ENCODE measurements at places on chromosomes 16 and 17.

DNA sequence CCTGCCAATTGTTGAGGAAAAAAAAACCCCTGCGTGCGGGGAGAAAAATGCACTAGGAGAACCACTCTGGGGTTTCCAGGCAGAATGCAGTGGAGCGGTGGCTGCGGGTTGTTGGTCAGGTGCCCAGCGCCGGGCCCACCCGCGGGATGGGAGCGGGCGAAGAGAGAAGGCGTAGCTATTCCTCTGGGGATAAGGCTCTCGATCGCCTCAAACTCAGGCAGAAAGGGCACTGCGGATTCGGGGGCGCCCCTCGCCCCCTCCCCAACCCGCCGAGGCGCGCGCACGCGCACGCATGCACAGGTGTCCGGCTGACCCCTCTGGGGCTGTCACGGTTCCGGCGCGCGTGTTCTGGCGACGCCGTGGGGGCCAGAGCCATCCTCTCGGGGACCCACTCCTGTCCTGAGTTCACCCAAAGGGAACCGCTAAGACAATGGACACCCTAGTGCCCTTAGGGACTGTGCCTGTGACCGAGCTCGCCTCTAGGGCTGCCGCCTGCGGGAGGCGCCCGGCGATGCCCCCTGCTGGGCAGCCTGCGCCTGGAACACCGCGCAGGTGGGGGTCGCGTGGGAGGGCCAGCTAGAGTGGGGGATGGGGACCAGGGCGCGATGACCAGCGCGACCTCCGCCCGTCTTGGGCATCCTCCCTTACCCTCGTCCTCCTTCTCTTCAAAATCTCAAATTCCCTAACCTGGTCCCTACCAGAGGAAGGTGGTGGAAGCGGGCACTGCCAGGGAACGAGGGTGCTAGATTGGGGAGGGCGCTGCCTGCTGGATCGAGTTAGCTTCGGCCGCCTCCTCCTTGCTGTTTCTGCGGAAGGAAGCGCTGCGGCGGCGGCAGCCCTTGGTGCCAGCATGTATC, 14.4 kb upstream of the CBX8 start:
- peak; percentile 17 for DNase-seq

DNA sequence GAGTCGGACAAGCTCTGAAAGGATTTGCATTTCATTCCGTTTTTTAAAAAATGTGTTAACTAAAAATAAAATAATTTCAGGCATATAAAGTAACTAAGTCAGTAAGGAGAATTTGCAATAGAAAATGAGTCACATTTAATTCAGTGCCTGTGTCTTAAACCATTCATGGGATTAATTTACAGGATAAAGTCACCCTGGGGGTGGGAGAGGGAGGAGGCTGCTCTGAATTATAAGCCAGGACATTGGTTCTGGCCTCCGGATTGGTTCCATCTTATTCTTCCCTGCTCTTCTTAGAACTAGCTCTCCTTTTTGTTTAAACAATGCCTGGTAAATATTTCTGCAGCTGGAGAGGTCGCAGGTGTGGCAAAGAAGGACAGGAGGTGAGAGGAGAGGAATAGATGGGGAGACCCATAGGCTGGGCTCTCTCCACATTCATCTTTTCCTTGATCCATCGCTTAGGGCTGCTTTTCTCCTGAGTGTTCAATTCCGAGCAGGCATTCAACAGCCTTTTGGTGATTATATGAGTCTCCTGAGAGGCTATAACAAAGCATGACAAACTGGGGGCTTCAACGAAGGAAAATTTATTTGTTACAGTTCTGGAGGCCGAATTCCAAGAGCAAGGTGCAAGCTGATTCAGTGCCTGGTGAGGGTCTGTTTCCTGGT, 319.2 kb downstream of the PHKB start:
- no peak for DNase-seq

DNA sequence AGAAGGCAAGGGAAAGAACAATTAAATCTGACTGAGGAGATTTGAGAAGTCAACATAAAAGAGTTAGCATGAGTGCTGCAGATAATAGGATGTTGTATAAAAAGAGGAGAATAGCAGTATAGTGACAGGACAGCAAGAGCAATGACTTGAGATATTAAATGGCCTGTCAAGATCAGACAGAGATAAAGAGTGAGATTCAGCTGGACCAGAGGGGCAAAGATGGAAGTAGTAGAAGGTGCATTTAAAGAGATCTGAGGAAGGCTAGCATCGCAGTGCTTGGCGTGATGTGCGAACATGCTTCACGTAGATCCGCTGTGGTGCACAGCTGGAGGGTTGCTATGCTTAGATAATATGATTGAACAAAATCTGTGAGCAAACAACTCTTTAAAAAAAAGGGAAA, 1422.6 kb upstream of the CDH8 start:
- DNase-seq: no peak

DNA sequence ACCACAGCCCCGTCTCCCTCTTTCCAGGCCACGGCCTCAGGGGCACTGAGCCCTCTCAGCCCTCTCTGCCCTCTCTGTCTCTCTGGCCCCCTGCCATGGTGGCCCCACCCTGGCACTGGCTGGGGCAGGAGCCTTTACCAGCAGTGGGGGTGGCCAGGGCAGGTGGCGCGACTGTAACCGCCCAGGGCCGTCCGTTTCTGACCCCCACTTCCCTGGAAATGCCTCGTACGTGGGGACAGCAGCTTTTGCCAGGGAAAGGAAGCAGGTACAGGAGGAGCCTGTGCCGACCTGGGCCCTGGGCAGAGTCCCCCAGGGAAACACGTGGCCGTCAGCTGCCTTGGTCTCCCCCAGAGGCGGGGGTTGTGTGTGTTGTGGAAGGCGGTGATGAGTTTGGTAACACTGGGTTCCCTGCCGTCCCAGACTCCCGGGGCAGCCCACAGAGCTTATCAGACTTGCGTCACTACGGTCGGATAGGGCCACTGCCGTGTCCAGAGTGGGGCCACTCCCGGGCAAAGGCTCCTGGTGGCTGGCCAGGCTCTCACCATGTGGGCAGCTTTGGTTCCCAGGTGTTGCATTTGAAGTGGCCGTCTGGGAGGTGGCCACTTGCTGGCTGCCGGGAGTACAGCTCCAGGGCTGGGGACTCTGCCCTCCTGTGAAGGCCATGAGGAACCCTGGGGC, 249.3 kb upstream of the CIBAR2 start:
- no peak for DNase-seq

- no peak for DNase-seq
Observed at GRCh38 chr16:3980253-3981111, 100.0 kb upstream of the CREBBP start.

GRCh38 chr17:27462714-27463113, 6.5 kb downstream of the KSR1 start:
- DNase-seq: no peak

DNA sequence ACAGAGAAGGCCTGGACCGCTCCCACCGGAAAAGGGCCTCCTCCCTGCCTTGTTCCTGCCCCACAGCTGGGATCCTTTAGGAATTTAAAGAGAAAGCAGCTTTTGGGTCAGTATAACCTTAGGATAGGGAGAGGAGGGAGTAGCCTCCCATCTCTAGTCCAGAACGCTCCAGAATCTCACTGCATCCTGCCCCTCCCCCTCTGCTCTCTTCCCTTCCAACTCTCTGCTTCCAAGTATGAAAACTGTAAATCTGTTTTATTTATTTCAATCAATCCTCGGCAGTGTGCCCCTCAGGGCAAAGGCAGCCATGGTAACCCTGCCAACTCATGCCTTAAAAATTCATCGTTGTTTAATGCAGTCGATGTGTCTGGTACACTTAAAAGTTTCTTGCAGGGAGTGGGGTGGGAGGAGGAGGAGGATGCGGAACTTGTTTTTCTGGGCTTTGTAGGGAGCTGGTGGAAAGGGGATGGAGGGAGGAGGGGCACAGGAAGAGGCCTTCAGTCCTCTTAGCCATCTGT, 21.2 kb upstream of the MTSS2 start:
- no peak for DNase-seq

DNA sequence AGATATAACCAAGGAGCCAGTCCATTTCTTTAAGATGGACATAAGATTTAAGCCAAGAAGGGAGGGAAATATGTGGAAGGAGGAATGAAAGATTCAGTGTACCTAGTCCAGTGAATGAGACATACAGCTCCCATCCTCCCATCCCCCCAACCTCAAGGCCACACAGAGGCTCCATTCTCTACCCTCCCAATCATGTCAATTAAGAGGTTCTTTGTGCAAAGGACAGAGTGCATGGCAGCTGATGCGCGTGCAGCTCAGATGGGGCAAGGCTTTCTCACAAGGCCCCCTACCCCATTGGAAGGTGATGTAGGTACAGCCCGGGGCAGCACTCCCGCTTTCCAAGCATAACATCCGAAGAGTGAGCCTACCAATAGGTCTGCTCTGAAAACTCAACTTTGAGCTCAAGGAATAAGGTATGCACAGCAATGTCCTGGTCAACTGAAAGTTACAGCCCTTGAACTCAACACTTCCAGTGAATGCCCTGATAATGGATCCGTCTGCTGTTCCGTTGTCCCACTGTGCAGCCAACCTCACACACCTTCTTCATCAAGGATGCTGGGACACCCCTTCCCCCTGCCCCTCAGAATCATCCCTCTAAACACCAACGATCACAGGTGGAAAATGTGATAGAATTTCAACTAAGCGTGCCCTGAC, 458.1 kb downstream of the SOX9 start:
- no peak for DNase-seq

GRCh38 chr16:1094124-1094479, 1.9 kb downstream of the C1QTNF8 start:
- no peak for DNase-seq

- no peak for DNase-seq
Observed at GRCh38 chr16:88979353-88980015, 2.5 kb upstream of the CBFA2T3 start.

DNA sequence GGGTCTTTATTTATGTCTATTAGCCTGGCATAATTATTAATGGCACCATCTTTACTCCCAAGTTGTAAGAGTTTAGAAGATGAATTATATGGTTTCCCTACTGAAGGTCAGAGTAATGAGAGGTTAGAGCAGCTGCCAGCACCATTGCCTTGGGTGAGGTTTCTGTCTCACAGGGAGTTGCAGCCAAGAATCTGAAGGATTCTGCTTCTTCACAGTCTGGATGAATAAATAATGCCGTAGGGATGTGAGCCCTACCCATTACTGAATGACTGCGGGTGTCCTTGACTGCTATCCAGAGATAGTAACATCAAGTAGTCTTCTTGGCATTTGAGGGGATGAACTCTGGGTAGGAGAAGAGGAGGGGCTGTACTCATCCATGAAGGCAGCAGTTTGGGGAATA, 52.8 kb upstream of the SMIM36 start:
- no peak for DNase-seq

DNA sequence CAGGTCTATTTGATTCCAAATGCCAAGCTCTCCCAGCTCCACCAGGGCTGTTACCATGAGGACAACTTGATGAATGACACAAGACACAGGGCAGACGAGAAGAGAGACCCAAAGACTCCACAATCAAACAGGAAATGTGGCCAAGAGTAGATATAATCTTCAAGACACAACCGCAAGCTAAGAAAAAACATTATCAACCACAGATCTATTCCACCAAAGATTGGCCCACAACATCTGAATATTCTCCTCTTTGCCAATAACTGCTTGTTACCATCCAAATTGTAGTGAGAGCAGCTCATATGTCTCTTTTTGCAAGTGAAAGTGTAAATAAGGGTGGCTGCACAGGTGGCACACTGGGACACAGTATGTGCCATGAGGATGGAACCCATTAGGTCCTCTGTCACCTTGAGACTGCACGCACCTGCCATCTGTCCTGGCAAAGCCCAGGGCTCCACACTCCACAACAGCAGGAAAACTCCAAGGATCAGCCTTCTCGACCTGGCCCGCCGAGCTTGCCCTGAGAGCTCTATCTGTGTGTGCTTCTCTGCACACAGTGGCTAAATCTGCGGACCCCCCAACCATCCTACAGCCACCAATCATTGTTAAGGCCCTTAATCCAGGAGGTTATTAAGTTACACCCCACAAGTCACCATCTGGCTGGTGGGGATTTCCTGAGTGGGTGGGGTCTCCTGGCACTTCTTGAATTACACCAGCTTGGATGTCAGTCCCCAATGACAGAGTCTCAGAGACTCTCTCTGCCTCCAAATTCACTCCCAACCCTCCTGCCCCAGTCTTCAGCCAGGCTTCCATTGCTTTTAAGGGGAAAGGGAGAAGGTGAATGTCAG, 50.5 kb downstream of the DYNLRB2 start:
- no peak for DNase-seq

- DNase-seq: no peak
Observed at GRCh38 chr17:58415371-58416055, 1.8 kb downstream of the RNF43 start.

GRCh38 chr17:57988301-57989250, 522 bp upstream of the VEZF1 start:
- DNase-seq: peak; percentile 85

GRCh38 chr16:728131-728889, 1.4 kb downstream of the HAGHL start:
- peak; percentile 47 for DNase-seq

DNA sequence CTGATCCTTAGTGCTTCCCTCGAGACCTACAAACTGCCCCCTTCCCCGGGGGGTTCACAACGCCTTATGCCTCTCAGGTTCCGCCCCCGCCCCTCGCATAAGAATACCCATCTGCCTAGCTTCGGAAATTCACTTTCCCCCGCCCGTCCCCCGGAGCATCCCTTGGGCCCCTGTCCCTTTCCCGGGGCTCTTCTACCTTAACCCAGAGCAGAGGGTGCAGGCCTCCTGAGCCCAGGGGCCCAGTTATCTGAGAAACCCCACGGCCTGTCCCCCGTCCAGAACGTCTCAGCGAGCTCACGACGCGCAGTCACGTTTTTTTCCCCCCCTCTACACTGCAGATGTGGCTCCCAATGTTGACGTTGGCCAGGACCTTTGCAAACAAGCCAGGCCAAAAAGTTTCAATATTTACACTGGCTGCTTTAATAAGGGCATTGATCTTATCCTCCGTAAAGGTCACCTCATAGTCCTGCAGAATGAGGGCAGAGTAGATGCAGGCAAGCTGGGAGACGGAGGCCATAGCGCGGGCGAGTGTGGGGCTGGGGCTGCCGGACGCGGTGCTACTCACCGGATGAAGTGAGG, 1.4 kb upstream of the NBR1 start:
- no peak for DNase-seq

DNA sequence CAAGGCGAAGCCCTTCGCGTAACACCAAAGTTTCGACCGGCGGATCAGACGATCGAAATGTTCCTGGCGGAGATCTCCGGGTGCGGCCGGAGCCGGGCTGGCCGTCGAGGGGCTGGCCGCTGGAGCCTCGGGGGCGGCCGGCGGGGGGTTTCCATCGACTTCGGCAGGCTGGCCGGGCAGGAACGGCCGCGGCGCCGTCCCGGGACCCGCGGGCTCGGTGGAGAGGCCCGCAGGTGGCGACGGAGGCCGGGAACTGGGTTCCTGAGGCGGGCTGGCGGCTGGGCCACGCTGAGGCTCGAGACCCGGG, 1.1 kb downstream of the EPOP start:
- no peak for DNase-seq

GRCh38 chr16:89040391-89040790, 53.3 kb upstream of the ACSF3 start:
- DNase-seq: no peak
